DMS 273 treated with DMSO at 0.1 percent for 48 hours (cell line): ENCODE measurements at places on chromosomes 6 and 20.

- peak; percentile 1 for DNase-seq
Measured at GRCh38 chr6:132598473-132598872, 8.9 kb upstream of the TAAR5 start.

- no peak for DNase-seq
Measured at GRCh38 chr20:52682237-52682636, 289.9 kb upstream of the TSHZ2 start.

GRCh38 chr6:168903613-168904345 is 349.9 kb downstream of the THBS2 start:
- DNase-seq: no peak

- peak; percentile 63 for DNase-seq
Measured at GRCh38 chr6:96923871-96924493, 546 bp upstream of the KLHL32 start.

- DNase-seq: no peak
Measured at GRCh38 chr6:159541296-159541695, 151.7 kb downstream of the SOD2 start.

DNA sequence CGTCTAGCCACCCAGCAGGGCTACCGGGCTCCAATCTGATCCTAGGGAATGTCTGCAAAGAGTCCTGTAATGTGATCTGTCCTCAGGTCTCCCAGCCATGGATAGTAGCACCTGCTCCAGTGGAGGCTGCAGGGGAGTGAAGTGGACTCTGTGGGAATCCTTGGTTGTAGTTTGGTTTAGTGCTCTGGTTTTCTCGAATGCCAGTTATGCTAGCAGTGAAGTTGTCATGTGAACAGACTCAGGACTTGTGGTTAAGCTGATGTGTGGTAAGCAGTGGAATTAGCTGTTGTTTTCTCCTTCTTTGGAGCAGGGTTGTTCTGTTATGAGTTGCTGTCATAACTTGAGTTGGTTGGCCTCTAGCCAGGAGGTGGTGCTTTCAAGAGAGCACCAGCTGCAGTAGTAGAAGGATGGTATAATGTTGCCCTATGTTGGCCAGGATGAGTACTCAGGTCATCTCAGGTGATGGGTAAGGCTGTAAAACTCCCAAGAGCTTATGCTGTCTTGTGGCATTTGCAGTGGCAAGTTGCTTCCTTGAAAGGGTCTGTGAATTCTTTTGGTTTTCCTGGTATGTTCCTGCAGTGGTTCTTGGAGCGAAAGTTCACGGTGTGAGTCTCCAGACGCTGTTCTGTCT is 390.2 kb downstream of the UTRN start:
- no peak for DNase-seq

DNA sequence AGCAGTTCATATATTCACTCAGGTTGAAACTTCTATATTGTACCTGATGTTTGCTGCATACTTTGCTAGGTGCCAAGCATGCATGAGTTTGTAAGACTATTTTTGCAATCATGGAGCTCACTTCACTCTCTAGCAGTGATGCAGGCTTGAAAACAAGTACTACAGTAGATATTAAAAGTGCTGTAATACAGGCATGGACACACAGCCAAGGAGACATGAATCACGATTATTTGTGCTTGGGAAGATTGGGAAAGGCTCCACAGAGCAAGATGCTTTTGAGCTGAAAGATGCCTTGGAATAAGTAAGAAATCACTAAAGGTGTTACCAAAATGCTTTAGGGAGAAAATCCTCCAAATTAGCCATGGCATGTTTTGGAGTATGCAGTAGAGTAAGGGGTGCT is 427.4 kb downstream of the UTRN start:
- no peak for DNase-seq

DNA sequence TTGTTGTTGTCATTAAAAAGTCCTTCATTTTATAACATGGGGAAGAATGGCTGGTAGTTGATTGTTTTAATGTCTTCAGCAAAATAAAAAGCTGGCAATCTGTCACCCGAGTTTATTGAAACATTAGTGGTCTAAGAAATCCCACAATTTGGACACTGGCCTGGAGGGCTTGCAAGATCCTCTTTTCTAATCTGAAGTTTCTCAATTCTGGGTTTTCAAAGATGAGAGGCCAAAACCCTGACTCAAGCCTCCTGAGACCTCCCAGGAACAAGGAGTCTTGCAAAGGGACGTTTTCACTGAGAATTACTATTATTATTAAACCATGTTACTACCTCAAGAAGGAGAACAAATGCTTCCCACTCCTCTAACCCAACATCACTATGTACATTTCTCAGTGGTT is 19.5 kb downstream of the MAP1LC3A start:
- no peak for DNase-seq

DNA sequence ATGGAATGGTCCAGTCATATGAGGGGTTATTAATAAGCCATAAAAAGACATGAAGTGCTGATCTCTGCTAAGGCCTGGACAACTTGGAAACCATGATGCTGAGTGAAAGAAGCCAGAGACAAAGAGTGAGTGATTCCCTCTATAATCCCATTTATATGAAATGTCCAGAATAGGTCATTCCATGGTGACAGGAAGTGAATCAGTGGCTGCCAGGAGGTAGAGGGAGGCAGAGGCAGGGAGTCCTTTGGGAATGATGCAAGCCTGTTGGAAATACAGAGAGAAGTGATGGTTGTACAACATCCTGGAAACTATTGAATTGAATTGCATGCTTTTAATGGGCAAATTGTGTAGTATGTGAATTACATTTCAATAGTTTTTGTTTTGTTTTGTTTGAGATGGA is 26.4 kb downstream of the ANKRD60 start:
- DNase-seq: no peak

DNA sequence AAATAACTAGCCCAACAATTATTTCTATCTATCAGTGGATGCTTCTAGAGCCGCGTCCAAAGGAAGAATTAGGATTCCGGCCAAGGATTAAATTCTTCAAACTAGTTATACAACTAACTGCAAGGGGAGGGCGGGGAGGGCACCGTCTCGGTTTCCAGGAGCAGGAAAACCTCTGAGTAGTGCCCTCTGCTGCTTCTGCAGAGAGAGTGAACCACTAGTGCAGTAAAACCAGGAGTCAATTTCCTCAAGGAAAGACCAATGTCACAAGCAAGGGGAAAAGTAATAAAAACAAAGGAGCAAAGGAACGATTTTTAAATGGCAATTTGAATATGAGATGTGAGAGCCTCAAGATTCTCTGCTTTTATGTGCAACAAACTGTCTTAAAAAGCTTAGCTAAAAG is 16.5 kb upstream of the UBE2J1 start:
- no peak for DNase-seq

GRCh38 chr6:10610289-10610688 is 84.1 kb downstream of the C6orf52 start:
- no peak for DNase-seq

GRCh38 chr20:42336576-42336975 is 718.4 kb upstream of the CHD6 start:
- DNase-seq: no peak

- DNase-seq: no peak
Measured at GRCh38 chr6:36023996-36024795, at the start of gene SLC26A8. TSS of gene SLC26A8 (minus strand) at chr6:36024641. CDS start at chr6:36019707, 4,934 bp downstream.

DNA sequence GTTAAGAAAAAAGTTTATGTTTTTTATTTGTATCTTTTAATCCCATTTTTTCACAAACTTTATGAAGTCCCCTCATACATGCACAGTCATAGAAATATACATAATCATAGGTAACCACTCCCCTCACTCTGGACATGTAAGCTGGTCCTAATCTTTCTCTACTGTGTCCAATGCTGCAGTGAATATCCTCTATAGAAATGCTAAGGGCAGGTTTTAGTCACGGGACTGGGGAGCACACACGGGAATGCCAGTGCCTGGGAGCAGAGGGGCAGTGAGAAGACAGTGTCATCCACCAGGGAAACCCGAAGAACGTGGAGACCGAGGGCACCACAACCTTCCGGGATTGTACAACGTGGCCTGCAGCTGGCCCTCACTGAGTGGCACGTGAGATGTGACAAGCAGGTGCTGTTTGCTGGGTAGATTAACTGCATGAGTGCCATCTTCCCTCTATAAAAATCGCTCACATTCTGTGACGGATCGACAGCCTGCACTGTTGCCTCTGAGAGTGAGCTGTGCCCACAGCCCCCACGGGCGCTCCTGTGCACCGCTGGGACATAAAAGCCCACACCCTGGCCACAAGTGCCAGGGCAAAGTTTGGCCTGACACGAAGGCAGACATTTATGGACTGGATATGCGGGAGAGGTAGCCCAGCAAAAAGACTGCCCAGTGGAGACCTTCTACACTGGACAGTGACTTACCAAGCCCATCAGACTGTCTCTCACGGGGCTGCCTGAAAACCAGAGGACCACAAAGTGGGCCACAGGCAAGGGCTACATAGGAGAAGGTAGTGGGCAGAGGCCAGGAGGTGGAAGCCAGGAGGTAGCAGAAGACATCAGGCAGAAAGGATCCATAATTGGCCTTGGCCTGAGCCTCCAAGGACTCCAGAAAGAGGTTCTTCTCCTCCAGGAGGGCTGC is 63.2 kb downstream of the FGD2 start:
- no peak for DNase-seq

DNA sequence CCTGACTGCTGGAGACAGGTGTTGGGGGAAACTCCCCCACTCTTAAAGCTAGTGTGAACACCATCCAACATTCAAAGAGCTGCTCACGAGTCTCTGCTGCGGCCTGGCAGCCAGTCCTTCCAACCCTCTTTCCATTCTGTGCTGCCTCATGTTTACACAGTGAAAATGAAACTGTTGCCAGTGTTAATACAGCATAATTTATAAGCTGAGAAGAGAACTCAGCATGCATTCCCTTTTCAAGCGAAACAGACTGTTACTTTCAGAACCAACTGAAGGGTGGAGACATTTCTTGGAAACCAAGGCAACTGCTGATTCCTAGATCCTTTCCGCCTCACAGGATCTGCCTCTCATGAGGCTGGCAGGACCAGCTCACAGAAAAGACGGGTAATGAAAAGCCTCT is 533.8 kb upstream of the ID4 start:
- no peak for DNase-seq

DNA sequence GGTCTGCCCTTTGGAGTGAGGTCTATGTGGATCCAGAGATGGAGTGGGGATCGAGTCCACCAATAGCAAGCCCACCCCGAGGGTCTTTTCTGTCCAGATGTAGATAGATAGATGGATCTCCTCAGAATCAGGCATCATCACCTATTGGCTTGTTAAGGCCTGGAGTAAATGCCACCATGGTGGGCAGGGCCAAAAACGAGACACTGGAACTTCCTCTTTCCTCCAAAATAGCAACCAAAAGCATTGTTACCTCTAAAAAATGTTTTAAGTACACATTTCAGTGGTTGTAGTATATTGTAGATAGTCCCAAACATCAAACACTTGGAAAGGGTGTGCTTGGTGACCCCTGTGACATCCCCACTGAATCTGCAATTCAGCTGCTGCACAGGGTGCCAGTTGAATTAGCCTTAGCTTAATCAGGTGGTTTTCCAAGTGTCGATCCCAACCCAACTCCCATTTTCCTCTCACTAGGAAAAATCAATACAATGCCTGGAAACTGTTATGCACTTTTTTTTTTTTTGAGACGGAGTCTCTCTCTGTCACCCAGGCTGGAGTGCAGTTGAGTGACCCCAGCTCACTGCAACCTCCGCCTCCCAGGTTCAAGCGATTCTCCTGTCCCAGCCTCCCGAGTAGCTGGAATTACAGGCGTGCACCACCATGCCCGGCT is 35.0 kb upstream of the NELFCD start:
- DNase-seq: no peak

- DNase-seq: no peak
Measured at GRCh38 chr6:13304580-13305260, 23.6 kb downstream of the TBC1D7 start.

DNA sequence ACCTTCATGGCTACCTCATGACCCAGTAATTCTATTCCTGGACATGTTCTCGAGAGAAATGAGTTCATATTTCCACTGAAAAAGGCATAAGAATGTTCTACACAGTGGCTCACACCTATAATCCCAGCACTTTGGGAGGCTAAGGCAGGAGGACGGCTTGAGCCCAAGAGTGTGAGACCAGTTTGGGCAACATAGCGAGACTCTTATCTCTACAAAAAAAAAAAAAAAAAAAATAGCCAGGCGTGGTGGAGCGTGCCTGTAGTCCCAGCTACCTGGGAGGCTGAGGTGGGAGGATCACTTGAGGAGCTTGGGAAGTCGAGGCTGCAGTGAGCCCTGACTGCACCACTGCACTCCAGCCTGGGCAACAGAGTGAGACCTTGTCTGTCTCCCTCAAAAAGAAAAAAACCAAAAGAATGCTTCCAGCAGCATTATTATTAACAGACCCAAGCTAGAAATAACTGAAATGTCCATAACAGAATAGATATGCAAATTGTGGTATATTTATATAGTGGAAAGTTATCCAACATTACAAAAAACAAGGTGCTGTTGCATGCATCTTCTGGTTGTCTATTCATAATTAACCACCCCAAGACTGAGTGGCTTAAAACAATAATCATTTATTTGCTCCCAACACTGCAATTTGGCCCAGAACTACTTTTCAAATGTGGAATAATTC is 9.4 kb upstream of the RAB44 start:
- DNase-seq: no peak
